M059J (cell line): ENCODE measurements at places on chromosomes 12 and 14.

GRCh38 chr14:98682033-98682432 is 590.0 kb downstream of the BCL11B start:
- DNase-seq: no peak

- peak; percentile 85 for DNase-seq
These were observed 86.9 kb downstream of the RIN3 start for GRCh38 chr14:92600318-92601053.

GRCh38 chr14:31926123-31926522 is 151.0 kb upstream of the ARHGAP5 start:
- DNase-seq: peak; percentile 41

- no peak for DNase-seq
These were observed 791.2 kb downstream of the FLRT2 start for GRCh38 chr14:86321151-86321550.

GRCh38 chr14:60951776-60952435 is 29.0 kb downstream of the TRMT5 start:
- DNase-seq: no peak

DNA sequence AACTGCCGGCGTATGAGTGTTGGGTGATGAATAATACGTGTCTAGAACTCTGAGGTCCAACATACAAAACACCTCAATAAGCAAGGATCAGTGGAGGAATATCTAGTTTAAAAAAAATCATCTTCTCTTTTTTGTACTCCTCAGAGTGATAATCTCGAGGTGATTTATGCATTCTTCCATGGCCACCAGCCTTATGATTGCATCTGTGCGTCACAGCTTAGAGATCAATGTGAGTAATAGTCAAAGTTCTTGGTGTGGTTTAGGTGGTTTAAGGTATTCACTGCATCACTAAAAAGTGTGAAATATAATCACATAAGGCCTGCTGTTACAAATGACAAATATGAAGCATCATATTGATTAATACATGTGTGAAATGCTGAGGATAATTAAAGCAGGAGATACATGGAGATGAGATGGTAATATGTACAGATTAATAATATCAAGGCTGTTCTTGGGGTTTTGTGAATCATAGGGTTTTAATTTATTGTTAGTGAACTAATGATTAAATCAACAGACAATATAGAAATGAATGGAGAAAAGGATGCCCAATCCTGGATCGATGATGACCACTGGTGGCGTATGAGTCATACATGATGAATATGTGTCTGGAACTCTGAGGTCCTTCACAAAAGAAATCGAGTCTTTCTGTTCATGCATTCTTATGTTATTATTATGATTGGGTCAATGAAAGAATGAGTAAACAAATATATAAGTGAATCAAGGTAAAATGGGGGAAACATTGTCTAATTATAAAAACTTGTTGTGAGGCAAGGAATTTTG is 68.8 kb upstream of the RTL1 start:
- no peak for DNase-seq

GRCh38 chr12:18703911-18704310 is 33.9 kb downstream of the PLCZ1 start:
- DNase-seq: no peak

DNA sequence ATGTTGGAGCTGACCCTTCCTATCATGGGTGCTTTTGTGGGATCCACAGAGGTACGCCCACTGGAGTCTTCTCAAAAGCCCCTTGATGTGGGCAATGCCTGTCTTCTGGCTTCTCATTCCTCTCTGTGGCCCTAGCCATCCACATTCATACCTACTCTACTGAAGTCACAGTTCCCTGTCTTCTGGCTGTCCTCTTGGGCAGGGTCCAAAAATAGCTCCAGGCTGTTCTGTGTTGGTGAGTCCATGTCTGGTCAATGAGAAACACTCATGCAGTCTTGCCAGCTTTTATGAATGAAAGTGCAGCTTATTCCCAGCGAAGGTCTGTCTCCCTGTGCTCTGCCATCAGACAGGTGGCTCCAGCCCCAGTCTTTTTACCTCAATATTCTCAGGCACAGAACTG is 135.9 kb upstream of the MDM1 start:
- no peak for DNase-seq

- DNase-seq: no peak
These were observed 9.9 kb downstream of the POP5 start for GRCh38 chr12:120571299-120571698.

GRCh38 chr12:39846304-39846703 is 226.7 kb upstream of the ABCD2 start:
- no peak for DNase-seq

DNA sequence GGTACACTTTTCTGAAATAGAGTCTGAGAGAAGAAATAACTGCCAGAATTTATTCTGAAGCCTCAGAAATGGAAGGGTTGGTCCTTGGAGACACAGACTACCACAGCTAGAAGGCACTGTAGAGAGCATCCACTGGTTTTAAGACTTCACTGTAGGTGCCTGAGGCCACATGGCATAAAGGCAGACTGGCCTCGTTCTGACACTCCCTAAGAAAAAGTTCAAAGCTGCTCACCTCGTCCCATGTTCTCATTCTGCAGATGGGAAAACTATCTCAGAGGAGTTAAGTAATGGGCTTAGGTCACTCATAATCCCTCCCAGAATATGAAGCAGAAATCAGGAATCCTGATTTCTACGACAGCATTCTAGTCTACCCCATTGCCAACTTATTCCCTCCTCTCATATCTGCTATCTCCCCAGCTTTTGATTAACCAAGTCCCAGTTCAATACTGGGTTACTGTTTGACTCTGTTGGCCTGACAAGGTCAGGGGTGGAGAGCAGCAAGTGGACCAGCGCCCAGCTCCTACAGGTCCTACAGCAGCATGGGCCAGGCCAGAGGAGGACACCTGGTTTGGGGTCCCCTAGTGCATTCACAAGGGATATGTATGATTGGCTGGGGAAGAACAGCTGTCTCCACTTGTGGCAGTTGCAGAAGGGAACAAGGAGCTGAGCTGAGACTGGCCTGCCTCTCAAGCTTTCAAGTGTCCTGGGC is 3.7 kb downstream of the ITGA5 start:
- no peak for DNase-seq
